ENCODE measurements at places on chromosomes 2 and 18. TPM values are rescaled to one million over a fixed set of nuclear protein-coding genes. Genes with fewer than 3 reads are reported as not detected.

DNA sequence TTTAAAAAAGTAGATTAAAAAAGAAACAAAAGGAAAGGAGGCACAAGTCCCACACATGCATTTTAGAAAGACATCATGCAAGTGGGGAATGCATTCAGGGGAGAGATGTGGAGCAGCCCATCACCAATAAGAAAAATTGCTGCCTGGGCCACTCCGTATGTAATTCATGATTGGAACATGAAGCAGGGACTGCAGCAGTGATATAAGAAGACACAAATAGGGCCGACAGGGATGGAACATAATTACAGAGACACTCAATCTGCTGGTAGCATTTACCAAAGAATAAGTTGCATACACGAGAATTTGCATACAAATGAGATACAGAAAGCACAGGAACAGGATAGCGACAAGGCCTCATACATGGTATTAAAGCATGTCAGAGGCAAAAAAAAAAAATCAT is 6.5 kb upstream of the AFF3 start:
- no peak for DNase-seq

DNA sequence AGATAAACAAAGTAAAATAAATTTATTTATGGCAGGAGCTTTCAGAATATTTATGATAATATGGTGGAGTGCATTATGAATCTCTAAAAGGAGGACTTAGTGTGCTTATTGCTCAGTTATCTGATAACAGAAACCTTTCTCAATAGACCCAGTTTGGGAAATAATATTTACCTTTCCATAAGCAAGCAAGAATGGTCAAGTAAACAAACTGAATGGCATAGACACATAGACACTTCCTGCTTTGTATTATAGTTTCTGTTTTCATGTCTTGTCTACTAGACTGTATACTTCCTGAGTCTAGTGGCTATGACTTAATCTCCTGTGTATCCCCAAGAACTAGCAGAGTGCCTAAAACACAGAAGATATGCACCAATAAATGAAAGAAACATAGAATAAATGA is 87.8 kb downstream of the UPP2 start:
- no peak for DNase-seq

GRCh38 chr2:187117483-187117882 is 268.5 kb upstream of the ZSWIM2 start:
- DNase-seq = no peak

DNA sequence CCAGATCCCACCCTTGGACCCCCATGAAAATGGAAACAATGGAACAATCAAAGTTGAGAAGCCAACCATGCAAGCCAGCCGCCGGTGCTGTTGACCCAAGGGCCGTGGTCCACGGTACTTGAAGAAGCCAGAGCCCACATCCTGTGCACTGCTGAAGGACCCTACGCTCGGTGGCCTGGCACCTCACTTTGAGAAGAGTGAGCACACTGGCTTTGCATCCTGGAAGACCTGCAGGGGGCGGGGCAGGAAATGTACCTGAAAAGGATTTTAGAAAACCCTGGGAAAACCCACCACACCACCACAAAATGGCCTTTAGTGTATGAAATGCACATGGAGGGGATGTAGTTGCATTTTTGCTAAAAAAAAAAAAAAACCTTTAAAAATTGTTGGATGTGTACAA is 26.5 kb upstream of the TXNDC2 start:
- DNase-seq = no peak

- no peak for DNase-seq
Observed at GRCh38 chr2:99857867-99858444, 284.4 kb downstream of the AFF3 start.

DNA sequence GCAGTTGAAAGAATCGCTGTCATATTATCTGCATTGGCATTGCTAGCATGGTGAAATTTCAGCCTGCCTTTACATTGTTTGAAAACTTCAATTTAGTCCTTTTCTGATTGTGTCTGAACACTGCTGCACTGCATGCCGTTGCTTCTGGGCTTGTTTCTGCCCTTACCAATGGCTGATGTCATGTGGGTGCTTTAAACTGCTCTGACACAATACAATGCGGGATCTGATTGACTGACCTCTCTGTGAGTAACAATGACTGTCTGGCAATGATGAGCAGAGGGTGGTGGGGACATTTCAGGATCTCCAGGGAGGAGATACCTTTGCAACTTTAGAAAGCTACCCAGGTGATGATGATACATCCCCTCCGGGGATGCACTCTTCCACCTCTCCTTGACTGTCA is 119.5 kb upstream of the ZBTB14 start:
- no peak for DNase-seq

- no peak for DNase-seq
Observed at GRCh38 chr2:56132138-56132537, 51.7 kb upstream of the CCDC85A start.

- no peak for DNase-seq
Observed at GRCh38 chr2:43946685-43947084, 49.1 kb downstream of the LRPPRC start.

GRCh38 chr2:134408791-134409190 is 154.9 kb downstream of the MGAT5 start:
- no peak for DNase-seq

DNA sequence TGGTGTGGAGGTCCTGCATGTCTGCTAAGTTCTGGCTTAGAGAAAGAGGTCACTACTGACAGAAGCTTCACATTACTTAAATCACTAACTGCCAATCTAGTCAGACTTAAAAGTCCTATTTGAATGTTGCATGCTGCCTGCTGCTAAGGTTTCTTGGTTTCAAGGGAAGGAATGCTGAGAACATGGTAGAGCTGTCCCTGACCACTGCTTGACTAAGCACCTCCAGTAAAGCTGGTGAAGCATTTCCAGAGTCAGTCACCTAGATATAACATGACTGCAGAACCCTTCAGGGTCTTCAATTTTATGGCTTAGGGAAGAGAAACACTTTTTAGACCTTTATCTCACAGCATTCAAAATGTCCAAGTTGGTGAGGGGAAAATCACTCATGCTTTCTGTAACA is 2178.3 kb upstream of the PIK3C3 start:
- no peak for DNase-seq

GRCh38 chr18:71115261-71115660 is 826.4 kb downstream of the SOCS6 start:
- no peak for DNase-seq

DNA sequence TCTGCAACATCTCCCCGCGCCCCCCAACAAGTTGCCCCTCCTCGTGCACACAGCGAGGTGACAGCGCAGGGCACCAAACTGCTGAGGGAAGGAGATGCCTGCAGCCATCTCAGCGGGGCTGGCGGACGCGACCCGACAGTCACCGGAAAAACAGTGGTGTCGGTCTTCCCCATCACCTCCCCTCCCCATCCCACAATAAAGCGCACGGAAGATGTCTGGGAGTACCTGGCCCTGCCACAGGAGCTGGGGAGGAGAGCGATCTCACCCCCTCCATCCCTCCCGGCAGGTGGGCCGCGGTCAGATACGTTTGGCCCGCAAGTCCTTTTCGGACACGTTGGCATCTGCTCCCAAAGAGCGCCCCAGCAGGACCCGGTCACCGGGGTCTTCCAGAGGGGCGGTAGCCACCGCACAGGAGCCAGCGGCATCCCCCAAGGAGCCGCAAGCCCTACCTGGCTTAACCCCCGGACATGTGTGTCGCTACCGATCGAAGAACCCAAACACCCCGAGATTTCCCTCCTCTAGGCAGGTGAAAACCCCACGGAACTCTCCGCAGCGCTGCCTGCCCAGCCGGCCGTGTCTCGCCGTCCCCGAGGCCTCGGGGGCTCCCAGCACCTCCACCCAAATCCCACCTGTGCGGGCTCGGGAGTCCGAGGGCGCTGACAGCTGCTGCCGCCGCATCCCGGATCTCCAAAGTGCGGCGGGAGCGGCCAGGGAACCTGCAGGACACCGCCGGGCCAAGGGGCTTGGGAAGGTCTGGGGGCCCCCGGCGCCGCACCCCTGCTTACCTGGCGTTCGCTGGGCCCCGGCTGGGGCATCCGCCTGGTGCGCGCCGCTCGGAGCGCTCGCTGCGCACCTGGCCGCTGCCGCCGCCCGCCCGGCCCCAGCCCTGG is 657 bp downstream of the ATP8B1 start:
- peak; percentile 64 for DNase-seq

- peak; percentile 62 for DNase-seq
Observed at GRCh38 chr18:23134780-23135549, at the start of gene CABLES1. Gene CABLES1, plus strand, starts transcription at chr18:23135485. Its CDS starts 278 bp downstream, at chr18:23135763.

DNA sequence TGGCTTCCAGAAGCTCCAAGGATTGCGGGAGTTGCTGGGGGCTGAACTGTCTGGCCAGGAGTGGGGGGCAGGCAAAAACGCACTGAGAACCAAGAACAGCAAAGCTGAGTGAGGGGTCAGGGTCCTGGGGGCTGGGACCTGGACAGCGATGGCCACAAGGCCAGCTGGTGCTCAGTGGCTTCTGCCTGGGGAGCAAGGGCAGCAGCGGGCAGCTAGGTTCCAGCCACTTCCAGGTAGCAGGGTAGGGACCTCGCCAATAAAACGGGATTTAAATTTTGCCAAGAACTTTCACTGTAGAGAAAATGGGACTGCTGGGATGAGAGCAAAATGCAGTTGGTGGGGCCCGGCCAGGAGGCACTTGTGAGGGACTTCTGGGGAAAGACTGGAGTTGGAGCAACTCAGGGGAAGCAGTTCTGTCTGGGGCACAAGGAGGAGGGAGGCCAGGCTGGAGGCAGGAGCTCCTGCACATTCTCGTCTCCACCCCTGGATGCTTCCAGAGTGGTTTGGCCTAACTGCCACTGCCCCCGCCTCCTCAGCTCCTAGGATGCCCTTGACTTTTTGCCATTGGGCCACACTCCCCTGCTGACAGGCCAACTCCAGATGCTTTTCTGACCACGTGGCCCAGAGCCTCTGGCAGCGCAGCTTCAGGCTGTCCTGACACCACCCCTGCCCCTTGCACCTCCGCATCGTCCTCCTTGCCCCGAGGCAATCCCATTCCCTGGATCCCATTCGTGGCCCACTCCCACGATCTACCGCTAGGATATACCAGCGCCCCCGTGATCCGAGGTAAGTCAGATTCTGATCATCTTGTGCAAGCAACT is 5.5 kb upstream of the CCDC74A start:
- DNase-seq = peak; percentile 54

DNA sequence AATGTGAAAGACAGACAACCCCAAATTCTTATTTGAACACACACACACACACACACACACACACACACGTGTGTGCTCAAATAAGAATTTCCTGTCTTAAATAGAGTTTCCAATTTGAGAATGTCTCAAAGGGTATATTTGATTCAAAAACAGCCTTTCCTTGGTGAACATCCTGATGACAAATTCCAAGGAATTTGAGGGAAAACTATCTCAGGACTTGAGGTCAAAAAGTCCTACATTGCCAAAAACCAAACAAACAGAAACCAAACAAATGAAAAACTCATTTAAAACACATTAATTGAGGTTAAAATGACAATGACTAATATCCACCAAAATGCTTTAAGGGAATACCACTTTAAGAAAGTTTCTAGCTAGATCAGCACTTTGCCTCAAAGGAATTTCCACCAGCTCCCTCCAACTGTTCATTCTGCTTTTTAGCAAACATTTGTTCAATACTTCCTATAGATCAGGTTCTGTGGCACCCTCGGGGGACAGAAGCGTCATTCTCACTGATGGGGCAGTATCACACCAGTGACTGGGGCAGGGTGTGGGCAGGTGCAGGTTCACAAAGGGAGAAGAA is 232.1 kb upstream of the TRIB2 start:
- no peak for DNase-seq

- no peak for DNase-seq
Observed at GRCh38 chr2:96524482-96525210, 11.9 kb upstream of the ARID5A start.

- DNase-seq = no peak
Observed at GRCh38 chr18:79771446-79772107, 26.2 kb upstream of the KCNG2 start.

GRCh38 chr2:150567771-150568301 is 80.4 kb upstream of the RND3 start:
- no peak for DNase-seq

- DNase-seq = no peak
Observed at GRCh38 chr18:3458378-3458777, 8.4 kb downstream of the TGIF1 start.

GRCh38 chr2:42095923-42096408 is 48.1 kb downstream of the PKDCC start:
- DNase-seq = peak; percentile 69

DNA sequence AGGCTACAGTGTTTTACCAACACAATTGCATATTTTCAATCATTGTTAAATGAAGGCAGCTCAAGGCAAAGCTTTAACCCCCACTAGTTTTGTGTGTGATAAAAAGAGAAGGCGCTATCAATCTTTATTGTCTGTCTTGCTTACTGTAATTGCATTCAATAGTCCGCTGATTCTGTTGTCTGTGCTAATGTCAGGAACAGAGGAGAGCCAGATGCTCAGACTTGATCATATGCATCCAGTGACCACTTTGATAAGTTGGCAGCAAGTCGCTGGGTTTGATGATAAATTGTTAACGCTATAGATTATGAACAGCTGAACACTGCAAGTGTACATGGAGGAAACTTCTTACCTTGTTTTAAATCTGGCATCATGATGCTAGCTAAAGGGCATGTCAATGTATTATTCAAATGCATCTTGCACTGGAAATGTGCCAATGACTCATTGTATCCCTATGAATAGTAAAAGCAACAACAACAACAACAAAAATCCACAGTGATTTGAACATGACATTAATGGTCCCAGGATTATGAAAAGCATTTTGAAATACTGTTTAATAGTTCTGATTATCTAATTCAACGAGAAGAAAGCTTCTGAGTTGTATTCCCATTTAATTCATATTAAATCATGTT is 423.5 kb upstream of the FANCL start:
- DNase-seq = no peak

DNA sequence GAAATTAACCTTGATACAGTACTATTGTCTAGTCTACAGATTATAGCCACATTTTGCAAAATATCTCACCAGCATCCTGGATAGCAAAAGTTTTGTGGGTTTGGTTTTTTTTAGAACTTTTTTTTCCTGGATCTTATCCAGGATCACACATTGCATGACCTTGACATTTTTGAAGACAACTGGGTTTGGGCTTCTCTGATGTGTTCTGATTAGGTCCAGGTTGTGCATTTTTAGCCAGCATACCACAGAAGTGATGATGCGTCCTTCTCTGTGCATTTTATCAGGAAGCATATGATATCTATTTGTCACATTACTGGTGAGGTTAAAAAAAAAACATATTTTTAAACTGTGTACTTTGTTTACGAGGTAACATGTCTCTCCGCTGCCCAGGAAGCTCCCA is 221.0 kb upstream of the OSR1 start:
- no peak for DNase-seq

- no peak for DNase-seq
Observed at GRCh38 chr2:63614448-63614968, 25.7 kb downstream of the MDH1 start.

GRCh38 chr2:229783108-229783721 is 68.9 kb upstream of the DNER start:
- no peak for DNase-seq

GRCh38 chr18:54075689-54076088 is 148.8 kb downstream of the MBD2 start:
- DNase-seq = no peak

Gene HOXD11
- not detected for polyA plus RNA-seq

Gene VWC2L
- not detected for polyA plus RNA-seq

Gene CXCR4
- 1.6 TPM for polyA plus RNA-seq

Gene ALPP
- not detected for polyA plus RNA-seq

Gene LBX2
- polyA plus RNA-seq = 1.3 TPM

Gene GREB1L
- 0.23 TPM for polyA plus RNA-seq

Gene IL1F10
- not detected for polyA plus RNA-seq

Gene UGT1A9
- polyA plus RNA-seq = not detected

Gene FHOD3
- 1.6 TPM for polyA plus RNA-seq

Gene RAX
- not detected for polyA plus RNA-seq

Gene REG3G
- polyA plus RNA-seq = 73.2 TPM

Gene EVA1A
- 36.8 TPM for polyA plus RNA-seq

Gene ZNF892
- polyA plus RNA-seq = 0.63 TPM

Gene COL3A1
- polyA plus RNA-seq = 10.8 TPM

Gene NT5DC4
- polyA plus RNA-seq = not detected

Gene POTEI
- polyA plus RNA-seq = 0.30 TPM

Gene KCNG2
- polyA plus RNA-seq = not detected

Gene ALPG
- not detected for polyA plus RNA-seq
